ENCODE measurements at places on chromosomes 16 and 17. TPM values are rescaled to one million over a fixed set of nuclear protein-coding genes. Genes with fewer than 3 reads are reported as not detected.

PIPOX gene
- total RNA-seq = not detected

ZNF594 gene
- 4.8 TPM for total RNA-seq

AOC2 gene
- 0.67 TPM for total RNA-seq

PRR35 gene
- not detected for total RNA-seq

CHST4 gene
- 0.17 TPM for total RNA-seq

C17orf78 gene
- total RNA-seq = not detected

GAS2L2 gene
- 0.24 TPM for total RNA-seq

C1QTNF8 gene
- not detected for total RNA-seq

KRTAP16-1 gene
- not detected for total RNA-seq

DNA sequence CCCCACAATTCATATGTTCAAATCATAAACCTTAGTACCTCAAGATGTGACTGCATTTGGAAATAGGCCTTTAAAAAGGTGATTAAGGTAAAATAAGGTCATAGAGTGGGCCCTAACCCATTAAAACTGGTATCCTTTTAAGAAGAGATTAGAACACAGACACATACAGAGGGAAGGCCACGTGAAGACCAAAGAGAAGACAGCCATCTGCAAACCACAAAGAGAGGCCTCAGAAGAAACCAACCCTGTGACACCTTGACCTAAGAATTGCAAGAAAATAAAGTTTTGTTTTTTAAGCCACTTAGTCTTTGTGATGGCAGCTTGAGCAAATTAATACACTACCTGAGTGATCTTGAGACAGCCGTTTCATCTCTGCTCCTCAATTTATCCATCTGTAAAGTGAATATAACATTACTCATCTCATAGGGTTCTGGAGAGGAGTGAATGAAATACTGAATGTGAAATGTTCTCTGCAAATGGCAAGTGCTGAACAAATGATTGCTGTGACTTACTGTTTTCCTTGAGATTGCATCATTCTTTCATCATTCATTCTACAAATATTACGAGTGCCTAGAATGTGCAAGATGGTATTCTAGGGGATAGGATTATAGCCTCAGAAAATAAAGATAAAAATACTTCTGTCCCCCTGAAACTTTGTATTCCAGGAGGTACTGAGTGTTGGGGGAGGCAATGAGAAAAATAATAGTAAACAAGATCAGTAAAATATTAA is 222.0 kb upstream of the CDH13 start:
- DNase-seq = no peak

DNA sequence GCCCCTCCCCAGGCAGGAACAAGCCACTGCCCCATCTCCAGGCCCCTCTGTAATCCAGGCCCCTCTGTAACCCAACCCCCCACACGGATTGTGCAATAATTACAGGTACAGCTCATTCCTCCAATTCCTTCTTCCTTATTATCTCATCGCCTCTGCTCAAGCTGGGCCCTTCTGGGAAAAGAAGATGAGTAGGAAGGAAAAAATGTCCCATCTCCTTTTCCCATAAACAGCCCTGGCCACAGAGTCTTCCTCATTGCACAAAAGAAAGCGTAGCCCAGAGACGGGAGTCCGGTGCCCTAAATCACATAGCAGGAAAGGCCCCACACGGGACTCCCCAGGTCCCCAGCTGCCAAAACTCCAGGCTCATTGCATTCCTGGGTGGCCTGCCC is 3.6 kb upstream of the LITAFD start:
- peak; percentile 72 for DNase-seq

DNA sequence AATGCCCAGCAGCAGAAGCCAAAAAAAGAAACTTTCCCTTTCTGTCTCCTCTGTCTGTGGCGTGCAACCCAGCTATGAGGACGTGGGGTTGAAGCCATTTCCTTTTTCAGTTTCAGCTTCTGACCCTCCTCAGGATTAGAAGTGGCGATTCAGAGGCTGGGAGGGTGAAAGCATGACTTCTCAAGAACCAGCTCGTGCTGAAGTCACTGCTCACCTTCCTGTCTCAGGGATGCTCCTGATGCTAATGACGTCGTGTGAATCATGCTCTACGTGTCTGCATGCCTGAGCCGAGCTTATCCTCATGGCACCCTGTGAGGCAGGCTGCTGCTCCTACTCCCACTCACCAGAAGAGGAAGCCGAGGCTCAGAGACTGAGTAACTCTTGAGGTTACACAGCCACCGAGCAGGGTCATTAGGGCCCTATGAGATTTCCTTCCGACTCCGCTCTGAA is 5.7 kb upstream of the LPO start:
- DNase-seq = peak; percentile 78

DNA sequence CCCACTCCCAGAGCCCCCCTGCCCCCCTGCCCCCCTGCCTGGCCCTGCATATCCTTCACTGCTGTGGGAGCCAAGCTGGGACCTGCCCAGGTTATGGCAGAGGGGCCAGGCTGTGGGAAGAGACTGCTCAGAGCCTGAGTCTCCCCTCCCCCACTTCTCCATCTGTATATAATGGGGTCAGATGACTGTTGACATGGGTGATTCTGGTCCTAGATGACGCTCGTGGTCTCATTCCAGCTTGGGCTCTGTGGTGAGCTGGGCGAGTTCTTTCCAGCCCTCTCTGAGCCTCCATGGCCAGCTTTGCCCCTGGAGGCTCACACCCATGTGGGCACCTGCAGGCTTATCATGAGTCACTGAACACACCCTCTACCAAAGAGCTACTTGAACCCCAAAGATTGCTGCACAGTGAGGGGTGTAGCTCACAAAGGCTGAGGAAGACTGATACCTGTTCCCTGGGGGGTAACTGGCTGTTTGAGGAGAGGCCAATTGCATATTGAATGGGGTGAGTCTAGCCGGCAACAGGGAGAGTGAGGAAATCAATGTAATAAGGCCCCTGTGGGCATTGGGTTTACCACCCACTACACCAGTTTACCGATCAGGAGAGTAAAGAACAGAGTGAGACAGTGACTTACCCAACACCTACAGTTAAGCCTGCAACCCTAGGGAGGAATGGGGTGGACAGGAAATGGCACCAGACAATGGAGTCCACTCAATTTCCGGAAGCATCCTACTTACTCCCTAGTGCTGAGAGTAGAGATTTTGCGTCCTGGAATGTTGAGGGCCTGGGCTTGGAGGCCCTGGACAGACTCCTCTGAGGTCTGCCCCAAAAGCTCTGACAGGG is 4.2 kb upstream of the SREBF1 start:
- peak; percentile 97 for DNase-seq

DNA sequence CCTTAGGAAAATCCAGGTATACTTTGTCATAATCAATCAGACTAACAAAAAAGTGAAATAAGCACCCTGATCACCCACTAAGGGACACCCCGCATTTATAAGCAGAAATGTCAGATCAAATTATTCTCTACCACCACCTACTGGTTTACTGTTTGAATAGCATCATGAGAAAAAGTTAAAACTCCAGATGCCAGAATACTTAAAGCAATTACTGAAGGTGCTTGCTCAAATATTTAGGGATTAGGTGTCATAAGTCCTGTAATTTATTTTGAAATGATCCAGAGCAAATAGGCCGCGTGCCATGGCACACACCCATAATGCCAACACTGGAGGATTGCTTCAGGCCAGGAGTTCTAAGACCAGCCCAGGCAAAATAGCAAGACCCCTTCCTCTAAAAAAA is 2.3 kb downstream of the TOP2A start:
- peak; percentile 33 for DNase-seq

- no peak for DNase-seq
Observed at GRCh38 chr17:55202896-55203295, 61.9 kb upstream of the HLF start.

- peak; percentile 32 for DNase-seq
Observed at GRCh38 chr17:16250635-16251034, 33.6 kb downstream of the PIGL start.

DNA sequence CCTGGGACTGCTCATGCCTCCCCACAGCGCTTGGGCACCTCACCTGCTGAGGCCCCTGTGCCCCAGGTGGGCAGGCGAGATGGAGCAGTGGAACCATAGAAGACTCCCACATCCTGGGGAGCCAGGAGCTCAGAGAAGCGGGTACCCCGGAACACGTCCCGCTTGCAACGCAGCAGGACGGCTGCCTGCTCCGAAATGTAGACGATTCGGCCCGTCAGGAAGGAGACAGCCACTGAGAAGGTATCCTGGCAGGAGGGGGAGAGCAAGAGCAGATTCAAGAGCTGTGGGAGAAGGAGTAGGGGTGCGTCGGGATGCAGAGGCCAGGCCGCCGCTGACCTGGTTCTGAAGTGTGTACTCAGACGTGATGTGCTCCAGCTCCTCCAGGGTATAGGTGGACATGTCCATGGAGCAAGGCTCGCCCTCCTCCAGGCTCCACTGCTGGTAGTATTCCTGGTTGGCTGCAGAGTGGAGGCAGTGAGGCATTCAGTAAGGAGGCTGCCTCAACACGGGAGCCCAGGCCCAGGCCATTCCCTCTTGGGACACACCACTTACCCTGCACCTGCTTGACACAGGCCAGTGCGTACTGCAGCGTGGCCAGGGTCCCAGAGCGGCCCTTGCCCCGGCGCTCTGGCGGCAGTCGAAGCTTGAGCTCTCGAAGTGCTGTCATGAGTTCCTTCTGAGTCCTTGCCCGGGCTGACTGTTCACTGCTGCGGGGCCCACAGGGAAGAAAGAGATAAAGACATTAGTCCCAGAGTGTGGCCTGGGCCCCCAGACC is 2.6 kb downstream of the PER1 start:
- no peak for DNase-seq

GRCh38 chr16:85845266-85845665 is 45.8 kb downstream of the COX4I1 start:
- no peak for DNase-seq

- no peak for DNase-seq
Observed at GRCh38 chr17:48514477-48514876, 16.3 kb downstream of the HOXB1 start.

GRCh38 chr16:11792410-11793241 is 4.4 kb downstream of the ZC3H7A start:
- no peak for DNase-seq

DNA sequence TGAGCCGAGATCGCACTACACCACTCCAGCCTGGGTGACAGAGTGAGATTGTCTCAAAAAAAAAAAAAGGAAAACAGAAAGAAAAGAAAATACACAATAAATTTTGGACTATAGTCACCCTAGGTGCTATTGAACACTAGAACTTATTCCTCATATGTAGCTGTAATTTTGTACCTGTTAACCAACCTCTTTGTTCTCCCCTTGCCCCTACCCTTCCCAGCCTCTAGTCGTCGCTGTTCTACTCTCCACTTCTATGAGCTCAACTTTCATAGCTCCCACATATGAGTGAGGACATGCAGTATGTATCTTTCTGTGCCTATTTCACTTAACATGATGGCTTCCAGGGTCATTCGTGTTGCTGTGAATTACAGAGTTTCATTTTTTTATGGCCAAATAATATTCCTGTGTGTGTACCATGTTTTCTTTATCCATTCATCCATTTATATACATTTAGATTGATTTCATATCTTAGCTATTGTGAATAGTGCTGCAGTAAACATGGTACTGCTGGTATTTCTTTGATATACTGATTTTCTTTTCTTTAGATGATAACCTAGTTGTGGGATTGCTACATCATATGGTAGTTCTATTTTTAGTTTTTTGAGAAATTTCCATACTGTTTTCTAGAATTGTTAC is 28.3 kb downstream of the VPS35L start:
- peak; percentile 43 for DNase-seq

DNA sequence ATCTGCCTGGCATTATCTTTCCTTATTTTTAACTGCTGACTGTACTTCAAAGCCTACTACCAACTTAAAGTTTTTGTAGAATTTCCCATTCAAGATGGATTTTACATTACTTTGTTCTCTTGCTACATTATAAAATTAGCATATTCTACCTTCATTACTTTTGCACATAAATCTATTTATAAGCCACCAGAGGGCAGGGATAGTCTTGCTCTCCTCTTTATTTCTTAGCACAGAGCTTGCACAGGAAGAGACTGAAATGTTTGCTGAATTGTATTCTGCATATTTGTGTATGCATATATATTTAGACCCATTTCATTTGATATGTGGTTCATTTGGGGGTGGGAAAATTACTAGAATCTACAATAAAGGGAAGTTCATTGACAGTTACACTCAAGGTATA is 108.0 kb downstream of the SKAP1 start:
- DNase-seq = no peak

GRCh38 chr17:17540935-17541639 is 44.9 kb upstream of the RASD1 start:
- DNase-seq = no peak

DNA sequence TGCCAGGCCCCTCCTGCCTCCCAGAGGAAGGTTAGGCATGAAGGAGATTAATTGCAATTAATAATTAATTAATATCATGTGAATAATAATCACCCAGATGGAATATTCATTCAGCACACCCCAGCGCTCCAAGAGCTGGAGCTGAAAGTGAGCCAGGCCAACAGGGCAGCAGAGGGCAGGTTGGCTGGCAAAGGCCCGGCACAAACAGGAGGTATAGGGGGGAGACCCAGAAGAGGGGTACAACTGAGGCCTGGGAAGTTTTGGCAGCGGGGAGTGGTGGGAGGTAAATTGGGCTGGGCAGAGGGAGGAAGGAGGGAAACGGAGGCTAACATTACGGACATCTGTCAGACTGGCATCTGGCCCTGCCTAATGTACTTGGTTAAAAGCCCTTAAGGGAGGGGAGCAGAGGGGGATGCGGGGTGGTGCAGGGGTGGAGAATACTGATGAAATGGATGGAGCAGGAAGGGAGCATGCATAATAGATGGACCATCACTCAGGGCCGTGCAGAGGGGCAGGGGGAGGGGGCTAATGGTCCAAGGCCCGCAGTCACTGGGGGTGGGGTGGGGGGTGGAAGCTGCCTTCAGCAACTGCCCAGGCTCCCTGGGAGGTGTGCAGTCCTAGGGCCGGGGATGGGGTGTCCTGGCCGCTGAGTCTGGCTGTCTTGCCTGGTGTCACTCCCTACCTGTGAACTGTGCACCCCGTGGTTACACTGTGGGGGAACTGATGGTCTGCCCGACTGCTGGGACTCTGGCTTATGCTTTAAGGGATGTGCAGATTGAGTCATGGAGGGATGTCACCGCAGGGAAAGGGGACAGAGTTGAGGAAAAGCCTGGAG is 1.9 kb downstream of the ADAM11 start:
- no peak for DNase-seq

DNA sequence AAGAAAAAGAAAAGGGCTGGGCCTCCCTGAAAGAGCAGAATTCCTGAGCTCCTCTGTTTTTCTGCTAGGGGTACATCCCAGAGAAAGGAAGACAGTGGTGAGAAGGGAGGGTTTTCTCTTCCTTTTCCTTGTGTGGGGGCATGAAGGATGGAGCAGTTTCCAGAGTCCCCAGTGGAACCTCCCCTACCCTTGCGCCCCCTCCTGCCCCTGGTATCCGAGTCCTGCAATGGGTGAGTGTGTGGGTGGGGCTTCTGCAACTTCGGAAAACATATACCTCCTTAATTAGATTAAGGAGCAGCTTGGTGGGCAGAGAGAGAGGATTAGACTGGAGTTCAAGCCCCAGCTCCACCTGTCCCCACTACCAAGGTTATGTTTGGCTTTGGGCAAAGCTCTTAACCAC is 5.4 kb upstream of the GIP start:
- no peak for DNase-seq

DNA sequence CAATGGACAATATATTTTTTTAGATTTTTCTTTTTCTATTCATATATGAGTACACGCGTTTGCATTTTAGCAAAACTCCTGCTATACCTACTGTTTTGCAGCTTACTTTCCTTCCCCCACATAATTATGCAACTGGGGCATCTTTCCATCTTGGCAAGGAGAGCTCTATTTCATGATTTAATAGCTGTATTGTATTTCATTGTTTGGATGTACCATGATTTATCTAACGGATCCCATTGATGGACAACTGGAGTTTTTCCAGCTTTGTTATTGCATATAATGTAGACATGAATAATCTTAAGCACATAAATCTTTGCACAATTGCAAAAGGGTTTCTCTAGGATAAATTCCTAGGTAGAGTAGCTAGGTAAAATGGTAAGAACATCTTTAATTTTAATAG is 133.9 kb downstream of the PITPNC1 start:
- DNase-seq = no peak

- no peak for DNase-seq
Observed at GRCh38 chr17:83099570-83100181, 20.3 kb downstream of the METRNL start.
